ENCODE measurements at places on chromosomes 4 and X.

DNA sequence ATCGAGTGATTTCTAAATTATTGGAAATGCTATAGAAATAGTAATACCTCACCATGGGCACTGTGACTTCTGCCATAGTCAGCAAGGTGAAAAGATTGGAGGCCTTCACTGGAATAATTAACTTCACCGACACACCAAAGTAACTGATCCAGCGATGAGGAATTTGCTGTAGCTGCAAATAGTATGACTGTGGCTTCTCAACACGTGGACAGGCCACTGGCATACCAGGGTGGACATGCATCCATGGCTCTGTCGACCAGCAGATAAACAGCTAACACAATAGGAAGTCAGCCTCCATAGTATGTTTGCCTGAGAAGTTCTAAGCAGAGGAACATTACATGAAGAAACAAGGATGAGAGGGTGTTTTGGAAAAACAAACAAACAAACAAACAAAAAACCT lies 10.9 kb upstream of the FAT4 start:
- DNase-seq, result no peak

DNA sequence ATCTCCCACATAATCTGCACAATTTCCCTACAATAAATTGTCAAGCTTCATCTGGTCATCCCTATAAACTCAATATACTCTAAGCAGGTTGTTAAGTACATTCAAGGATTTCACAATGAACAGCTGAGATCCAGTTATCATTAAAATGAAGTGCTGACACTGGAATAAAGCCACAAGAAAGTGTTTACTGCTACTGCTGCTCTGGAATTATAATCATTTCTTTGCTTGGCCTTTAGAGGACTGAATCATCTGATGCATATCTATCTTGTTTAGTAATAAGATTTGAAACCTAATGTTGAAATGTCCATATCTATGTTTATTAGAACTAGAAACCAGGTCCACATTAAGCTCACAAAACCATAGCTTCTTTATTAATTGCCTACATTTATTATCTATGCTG lies 338.6 kb upstream of the ZFP42 start:
- no peak for DNase-seq

DNA sequence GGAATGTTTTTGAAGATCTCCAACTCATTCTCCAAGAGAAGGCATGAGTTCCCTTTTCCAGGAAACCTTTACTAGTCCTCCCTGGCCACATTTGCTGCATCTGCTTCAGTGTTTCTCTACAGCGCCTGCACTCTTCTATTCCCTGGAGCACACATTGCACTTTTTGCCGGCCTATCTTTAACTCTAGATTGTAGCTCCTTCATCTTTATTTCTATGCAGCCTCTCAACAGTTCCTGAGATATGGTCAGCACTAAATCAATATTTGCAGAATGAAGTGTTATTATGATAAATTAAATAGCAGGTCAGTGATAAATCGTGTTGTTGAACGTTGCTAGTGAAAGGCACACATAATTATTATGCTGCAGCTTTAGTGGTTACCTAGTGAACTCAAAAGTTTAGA lies 88.3 kb downstream of the VCX3A start:
- DNase-seq, result no peak

DNA sequence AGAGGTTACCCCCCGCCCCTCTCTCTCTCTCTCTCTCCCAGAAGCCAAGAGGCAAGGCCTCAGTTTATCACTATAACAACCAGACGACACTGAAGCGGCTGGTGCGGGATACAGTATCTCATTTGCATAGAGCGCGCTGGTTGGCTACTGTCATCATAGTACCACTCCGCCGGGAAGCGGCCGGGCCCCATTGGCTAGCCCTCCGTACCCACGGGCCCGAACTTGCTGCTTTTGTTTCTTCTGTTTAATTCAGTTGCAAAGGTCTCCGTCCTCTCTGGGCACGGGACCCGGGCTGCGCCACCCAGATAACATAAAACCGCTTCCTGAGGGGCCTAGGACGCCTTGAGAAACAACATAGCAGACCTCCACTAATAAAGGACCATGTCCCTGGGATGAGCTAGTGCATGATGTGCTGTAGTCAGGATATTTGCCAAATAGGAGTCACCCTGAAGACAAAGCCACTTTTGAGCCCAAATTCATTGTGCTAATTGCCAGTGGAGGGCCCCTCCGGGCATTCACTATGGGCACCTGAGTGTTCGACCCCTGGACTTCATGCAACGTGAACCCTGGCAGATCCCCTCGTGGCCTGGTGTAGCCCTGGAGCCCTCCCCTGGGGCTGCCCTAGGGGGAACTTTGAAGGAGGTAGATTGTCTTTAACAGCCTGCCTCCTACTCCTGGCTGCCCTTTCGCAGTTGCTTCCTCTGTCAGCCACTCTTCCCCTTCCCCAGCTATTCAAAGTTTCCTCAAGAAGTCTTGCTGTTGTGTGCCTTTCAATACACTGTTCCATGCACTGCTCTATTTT lies at the start of gene PCYT1B:
Gene PCYT1B (minus strand): TSS at position 91 of the 802 bp plus-strand sequence. CDS start 242 bp downstream, outside the sequence.
- DNase-seq, result peak; percentile 48

- DNase-seq, result no peak
These were observed 330.5 kb upstream of the ZFP42 start for GRCh38 chr4:187665086-187665485.

DNA sequence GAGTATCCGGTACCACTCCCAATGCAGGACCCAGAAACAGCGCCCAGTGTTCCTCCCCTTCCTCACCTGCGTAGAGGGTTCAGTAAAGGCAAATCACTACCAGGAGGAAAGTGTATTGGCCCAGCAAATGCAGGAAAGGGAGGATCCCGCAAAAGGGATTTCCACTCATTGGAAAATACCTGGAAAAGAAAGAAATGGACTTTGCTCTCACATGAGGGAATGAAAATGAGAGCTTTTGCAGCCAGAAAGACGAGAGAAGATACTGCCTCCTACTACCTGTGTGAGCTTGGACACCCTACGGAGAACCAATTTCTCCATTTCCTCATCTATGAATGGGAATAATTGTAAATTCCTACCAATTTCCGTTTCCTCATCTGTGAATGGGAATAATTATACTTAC lies 184.1 kb upstream of the PPARGC1A start:
- no peak for DNase-seq

GRCh38 chrX:78375894-78376293 lies 48.5 kb upstream of the CYSLTR1 start:
- no peak for DNase-seq

- no peak for DNase-seq
These were observed 58.1 kb downstream of the FNIP2 start for GRCh38 chr4:158826882-158827281.

DNA sequence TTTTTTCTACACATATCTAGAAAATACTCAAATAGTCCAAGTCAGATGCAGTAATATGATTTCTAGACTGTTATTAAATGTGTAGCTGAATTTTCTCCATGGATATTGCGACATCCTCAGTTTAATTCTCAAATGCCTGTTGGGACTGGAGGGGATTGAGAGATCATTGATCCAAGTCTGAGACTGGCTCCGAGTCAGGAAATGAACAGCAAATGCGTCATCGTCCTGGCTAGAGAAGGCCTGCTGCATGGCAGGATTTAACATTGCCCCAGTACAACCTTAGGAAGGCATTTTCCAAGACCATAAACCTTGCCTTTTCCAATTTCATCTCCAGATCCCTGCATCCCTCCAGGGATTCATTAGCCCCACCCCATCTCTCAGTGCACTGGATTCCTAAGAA lies 56.6 kb upstream of the SLC6A14 start:
- DNase-seq, result no peak

DNA sequence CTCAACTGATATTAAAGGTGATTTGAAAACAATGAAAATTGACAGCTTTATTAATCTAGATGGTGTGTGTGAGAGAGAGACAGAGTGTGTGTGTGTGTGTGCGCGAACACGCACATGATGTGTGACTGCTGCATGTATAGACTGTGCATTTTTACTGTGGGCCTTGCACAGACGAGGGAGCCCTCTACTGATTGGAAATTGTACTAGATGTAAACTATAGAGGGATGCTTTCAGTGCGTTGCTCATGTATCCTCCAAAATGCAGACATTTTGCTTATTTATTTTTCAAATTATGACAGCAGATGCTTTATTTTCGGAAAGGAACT lies 168.4 kb upstream of the GK2 start:
- DNase-seq, result no peak

- no peak for DNase-seq
These were observed 5.7 kb upstream of the RHOH start for GRCh38 chr4:40190880-40191815.

DNA sequence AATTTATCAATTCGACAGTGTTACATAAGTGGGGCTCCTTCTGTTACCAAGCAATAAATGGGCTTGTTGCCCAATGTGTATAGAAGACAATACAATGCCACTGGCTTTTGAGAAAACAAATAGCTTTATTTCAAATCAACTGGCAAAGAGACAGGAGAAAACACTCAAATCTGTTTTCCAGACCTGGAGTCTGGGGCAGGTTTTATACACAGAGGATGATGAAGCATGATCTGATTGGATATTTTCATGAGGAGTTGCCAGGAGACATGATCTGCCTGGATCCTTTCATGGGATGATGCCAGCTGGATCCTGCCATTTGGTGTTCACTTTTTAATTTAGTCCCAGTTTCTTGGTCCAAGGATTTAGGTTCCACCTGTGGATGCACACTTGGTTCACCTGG lies 287.9 kb downstream of the CXXC4 start:
- no peak for DNase-seq

- peak; percentile 35 for DNase-seq
These were observed 618 bp downstream of the BEND4 start for GRCh38 chr4:42151568-42152506.

DNA sequence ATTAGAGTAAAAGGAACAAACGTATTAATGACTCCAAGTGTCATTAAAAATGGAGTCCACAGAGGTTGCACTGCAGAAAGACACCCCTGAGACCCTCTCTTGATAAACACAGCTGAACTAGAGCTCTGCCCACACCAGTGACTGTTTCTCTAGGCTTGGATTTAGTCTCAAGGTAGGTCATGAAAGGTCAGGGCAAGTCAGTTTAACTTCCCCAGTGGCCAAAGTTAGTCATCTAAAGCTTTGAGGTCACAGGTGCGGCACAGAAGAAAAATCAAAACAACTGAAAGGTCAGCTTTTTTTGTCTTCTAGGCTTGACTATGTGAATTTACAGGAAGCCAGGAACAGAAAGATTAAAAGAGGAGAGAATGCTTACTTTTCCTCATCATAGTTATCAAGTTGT lies 749.6 kb downstream of the RAB28 start:
- DNase-seq, result no peak

DNA sequence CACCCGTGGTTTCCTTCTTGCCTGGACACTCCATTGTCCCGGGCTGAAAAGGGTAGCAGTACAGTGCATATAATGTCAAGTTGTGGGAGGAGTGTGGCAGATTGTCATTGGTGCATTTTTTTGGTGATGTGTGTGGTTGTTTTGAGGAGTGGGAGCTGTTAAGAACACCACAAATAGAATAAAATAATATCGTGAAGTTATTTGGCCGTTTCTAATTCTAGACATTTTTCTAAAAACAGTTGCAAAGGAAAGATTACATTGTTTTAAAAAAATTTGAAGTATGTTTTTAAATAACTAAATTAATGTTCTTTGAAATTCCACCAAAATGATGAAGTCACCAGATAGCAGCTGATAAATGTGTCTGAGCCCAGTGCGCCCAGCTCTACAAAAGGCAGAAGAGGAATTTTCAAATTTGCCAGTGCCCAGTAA lies 1.3 kb downstream of the PKD2 start:
- no peak for DNase-seq

DNA sequence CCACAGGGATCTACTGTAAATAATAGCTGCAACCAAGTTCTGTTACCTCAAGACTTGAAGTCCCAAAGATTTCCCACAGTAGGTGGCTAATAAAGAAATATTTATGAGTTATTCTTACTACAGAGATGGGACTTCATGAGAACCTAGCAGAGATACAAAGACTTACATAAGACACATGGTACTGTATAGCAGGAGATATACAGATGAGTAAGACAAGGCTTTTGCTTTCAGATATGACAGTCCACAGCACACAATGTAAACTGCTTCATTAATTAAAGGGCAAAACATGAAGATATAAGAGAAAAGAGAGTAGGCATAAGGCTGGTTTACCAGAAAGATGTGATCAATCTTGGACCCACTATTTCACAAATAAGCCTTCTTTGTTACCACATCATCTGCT lies 6.6 kb downstream of the ANKRD17 start:
- no peak for DNase-seq

- no peak for DNase-seq
These were observed 49.5 kb downstream of the UNC5C start for GRCh38 chr4:95499291-95499696.

- no peak for DNase-seq
These were observed 45.0 kb upstream of the MSANTD1 start for GRCh38 chr4:3203971-3204431.

DNA sequence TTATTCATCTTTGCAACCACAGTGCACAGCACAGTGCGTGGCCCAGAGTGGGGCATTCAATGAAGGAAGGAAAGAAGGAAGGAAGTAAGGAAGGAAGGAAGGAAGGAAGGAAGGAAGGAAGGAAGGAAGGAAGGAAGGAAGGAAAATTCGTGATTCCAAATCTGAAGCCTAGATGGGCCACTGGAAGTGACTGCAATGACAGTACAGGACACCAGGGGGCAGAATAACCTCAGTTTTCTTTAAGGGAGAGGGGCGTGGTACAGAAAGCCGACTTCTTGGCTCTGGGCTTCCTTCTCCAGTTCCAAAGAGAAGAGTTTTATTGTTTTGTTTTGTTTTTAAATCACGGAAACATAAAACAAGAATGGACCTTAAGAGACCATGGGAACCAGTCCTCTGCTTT lies 47.8 kb downstream of the APLN start:
- DNase-seq, result peak; percentile 21

GRCh38 chr4:156778606-156779005 lies 193.0 kb downstream of the PDGFC start:
- DNase-seq, result no peak

DNA sequence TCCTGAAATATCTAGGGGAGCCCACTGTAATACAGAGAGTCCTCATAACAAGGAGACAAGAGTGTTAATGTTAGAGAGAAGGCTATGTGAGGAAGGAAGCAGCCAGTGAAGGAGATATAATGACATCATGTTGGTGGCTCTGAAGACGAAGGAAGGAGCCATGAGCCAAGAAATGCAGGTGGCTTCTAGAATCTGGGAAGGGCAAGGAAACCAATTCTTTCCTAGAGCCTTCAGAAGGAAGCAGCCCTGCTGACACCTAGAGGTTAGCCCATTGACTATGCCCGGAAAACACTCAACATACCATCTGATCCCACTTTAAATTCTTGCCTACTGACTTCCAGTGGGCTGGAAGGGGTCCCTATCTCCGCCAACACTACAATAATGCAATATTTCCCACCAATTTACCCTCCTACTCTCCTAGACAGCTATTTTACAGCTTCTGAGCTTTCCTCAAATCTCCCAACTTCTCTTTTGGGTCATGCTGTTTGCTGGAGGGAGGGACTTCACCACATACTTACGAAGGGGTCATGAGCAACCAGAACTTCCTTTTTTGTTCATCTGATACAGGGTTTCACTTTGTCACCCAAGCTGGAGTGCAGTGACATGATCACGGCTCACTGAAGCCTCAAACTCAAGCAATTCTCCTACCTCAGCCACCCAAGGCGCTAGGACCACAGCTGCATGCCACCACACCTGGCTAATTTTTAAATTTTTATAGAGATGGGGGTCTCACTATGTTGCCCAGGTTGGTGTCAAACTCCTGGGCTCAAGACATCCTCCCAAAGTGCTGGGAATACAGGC lies 25.2 kb upstream of the G3BP2 start:
- no peak for DNase-seq

- DNase-seq, result no peak
These were observed 16.1 kb upstream of the EXOSC9 start for GRCh38 chr4:121784975-121785374.

Measured in stimulated activated CD4-positive, alpha-beta T cell treated with anti-CD3 and anti-CD28 coated beads, Interleukin-4, amount 100 ng/mL, for 4 hours (primary cell).